ENCODE measurements at places on chromosomes 7 and 10.
A peak's percentile ranks its signal among the peaks of the same experiment; 100 is the strongest.

DNA sequence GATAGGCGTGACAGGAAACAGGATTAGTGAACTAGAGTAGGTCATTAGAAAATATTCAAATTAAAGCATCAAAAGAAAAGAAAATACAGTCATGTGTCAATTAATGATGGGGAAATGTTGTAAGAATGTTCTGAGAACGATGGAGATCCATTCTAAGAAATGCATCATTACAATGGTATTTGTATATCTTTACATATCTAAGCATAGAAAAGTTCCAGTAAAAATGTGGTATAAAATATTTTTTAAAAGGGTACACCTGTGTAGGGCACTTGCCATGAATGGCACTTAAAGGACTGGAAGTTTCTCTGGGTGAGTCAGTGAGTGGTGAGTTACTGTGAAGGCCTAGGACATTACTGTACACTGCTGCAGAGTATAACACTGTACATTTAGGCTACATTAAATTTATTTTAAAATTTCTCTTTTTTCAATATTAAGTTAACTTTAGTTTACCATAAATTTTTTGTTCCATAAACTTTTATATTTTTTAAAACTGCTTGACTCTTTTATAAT is 282.5 kb downstream of the BMPER start:
- DNase-seq: no peak

DNA sequence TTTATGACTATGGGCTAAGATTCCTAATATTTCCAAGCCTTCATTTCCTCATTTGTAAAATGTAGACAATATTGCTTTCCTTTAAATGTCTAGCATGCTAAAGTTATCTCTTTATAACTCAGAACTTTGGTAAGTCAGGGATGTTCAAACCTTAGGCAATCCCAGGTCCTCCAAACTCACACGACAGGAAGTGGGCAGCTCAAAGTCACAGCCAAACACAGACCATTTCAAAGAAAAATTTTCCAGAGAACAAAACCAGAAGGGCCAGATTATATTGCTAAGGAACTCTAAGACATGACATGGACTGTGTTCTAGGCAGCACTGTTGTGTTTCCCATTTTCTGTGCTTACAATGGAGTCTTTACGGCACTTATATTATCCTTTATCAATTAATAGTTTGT is 87.8 kb upstream of the DYNC1I1 start:
- no peak for DNase-seq

DNA sequence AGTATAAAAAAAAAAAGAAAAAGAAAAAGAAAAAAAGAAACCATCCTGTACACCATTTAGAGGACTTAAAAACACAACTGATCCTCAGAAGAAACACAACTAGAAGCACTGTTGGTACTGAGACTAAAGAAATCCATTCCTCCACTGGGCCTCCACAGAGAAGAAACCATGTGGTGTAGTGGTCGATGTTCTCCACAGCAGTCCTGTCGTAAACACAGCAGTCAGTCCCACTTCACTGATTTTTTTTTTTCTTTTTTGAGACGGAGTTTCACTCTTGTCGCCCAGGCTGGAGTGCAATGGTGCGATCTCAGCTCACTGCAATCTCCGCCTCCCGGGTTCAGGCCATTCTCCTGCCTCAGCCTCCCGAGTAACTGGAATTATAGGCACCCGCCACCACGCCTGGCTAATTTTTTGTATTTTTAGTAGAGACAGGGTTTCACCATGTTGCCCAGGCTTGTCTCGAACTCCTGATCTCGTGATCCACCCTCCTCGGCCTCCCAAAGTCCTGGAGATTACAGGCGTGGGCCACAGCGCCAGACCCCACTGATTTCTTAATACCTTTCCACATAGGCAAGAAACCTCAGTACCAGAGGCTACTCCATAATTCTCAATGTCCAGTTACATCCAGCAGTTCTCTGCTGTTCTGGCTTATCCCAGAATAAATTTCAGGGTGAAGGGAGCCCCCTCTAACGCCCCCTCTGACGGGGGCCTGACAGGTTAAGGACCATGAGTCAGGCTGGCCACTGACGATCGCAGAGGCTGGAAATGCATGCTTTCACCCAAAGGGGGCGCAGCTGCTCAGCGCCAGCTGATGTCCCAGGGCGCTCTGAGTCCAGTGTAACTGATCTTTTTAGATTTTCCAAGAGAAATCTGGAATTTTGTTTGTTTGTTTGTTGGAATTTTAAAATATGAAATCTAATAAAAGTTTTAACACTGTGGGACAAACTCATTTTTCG is 24.8 kb upstream of the FFAR4 start:
- DNase-seq: peak; percentile 33

DNA sequence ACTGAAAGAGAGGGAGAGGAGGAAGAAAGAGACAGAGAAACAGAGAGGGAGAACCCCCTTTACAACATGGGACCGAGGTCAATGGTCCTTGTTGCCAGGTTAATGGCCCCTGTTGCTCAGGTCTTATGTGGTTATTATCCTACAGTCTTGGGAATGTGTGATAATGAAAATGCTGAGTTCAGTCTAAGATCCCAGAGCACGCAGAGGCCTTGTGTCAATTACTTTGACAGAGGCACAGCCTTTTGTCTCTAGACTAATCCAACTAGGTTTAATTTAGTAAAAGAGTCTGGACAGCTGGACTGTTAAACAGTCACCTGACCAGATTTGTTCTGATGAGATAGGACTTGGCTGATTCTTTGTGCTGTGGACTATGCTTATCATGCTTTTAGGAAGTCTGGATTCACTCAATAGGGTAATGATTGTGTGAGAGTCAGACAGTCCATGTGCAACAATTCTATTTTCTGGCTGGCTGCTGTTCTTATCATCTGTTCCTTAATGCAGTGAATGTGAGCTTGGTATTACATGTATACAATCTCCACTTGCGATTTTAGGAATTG is 157.4 kb upstream of the MAGI2 start:
- no peak for DNase-seq

DNA sequence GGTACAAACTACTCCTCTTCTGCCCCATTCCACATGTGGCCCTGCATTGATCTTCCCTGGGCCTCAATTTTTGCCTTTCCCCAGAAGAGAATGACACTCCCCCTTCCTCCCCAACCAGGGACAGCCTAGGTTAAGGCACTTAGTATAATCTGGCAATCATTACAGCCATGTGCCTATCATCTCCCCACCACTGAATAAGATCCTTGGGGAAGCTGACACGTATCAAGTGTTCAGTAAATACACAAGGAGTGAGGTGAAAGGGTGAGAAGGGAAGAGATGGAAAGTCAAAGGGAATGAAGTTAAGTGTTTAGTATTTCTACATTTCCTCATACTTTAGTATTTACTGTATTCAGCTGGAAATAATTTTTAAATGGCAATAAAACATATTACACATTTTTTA is 31.9 kb downstream of the FBXW4 start:
- no peak for DNase-seq

- no peak for DNase-seq
These were observed 48.6 kb upstream of the CNPY1 start for GRCh38 chr7:155594961-155595366.

GRCh38 chr7:150568714-150569113 is 1.5 kb downstream of the GIMAP4 start:
- DNase-seq: no peak

DNA sequence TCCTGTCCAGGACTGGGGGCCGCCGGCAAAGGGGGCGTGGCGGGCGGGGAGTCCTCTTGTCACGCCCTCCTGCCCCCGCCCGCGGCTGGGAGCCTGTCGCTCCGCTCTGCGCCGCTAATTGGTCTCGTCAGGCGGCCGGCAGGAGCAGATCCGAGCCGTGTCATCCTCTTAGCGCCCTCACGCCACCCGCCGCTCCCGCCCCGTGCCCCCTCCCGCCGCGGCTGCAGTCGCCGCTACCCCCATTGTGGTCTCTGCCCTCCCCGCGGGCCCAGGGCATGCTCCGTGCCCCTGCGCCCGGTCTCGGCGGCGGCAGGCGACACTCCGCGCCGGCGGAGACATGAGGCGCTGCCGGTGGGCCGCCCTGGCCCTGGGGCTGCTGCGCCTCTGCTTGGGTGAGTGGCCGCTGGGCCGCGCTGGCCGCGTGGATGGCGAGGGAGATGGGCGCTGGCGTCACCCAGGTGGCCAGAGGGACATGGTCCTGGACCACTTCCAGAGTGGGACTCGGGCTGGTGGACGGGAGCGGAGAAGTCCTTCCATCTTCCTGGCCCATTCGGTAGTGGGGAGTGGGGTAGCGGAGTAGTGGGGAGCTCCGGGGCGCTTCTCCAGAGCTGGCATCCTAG is at the start of gene CDHR1:
Gene CDHR1 (plus strand): TSS at position 114 of the 620 bp plus-strand sequence. CDS start 224 bp downstream, at position 338.
- DNase-seq: peak; percentile 54

GRCh38 chr7:101237206-101238067 is at the start of gene CLDN15:
TSS of gene CLDN15 (minus strand) at chr7:101237802. CDS start at chr7:101237581, 221 bp downstream.
- DNase-seq: no peak

GRCh38 chr10:63544418-63544817 is 23.2 kb downstream of the REEP3 start:
- DNase-seq: no peak

DNA sequence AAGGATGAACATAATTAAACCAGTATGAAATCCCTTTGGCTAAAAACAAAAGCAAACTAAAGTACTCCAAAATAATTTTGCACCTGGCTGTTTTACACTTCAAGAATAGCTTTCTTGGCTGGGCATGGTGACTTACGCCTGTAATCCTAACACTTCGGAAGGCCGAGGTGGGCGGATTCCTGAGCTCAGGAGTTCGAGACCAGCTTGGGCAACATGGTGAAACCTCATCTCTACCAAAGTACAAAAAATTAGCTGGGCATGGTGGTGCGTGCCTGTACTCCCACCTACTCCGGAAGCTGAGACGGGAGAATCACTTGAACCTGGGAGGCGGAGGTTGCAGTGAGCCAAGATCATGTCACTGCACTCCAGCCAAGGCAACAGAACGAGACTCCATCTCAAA is 92.2 kb upstream of the AMPH start:
- DNase-seq: no peak

DNA sequence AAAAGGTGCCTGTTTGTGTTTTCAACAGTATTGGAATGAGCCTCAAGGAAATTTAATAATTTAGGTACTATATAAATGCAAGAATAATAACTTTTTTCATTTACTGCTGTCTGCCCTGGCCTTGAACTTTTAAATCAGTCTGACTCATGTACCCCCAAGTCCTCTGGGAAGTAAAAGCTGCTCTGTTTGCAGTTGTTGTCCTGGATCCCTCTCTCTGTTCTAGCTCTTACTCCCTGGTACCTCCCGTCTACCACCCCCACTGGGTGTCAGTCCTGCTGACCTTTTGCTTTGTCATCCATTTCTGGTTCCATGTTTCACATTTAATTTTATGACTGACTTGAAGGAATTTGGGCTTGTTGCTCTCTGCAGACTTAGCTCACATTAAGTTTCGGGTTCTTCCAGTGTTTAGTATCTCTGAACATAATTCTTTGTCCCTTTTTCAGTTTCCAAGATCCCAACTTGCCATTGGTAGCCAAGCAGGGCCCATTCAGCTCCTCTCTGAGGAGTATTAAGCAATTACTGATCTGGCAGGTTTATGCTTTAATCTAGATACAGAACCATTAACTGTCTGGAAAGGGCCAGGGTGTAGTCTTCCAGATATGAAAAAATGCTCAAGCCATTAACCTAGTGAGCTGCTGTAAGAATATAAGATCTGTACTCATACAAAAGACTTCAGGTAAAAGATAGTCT is 208.7 kb upstream of the FAM3C start:
- no peak for DNase-seq
